ENCODE measurements at places on chromosomes 6 and 20.
A peak's percentile ranks its signal among the peaks of the same experiment; 100 is the strongest.

DNA sequence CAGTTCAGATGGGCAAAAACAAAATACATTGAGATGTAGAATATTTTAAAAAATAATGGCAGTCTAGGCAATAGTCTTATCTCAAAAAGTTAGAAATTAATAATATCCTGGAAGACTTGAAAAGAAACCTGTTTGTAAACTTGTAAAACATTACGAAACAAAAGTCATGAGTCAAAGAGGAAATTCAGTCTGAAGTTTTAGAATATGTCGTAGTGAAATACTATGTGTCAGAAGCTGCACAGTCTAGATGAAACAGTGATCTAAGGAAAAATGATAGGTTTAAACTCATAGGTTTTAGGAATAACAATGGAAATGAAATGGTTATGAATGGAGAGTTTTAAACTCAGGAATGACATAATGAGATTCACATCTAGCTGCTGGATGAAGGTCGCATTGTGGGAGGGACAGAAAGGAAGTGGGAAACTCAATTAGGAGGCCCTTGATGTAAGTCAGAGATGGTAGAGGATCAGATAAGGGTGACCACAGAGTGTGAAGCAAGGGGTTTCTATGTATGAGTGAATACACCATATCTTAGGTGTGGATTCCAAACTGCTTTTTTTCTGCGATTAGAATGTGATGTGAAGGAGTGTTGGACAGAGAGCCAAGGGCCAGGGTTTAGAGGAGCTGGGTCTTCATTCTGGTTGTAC, 2.8 kb downstream of the SNRPB2 start:
- DNase-seq, result no peak

DNA sequence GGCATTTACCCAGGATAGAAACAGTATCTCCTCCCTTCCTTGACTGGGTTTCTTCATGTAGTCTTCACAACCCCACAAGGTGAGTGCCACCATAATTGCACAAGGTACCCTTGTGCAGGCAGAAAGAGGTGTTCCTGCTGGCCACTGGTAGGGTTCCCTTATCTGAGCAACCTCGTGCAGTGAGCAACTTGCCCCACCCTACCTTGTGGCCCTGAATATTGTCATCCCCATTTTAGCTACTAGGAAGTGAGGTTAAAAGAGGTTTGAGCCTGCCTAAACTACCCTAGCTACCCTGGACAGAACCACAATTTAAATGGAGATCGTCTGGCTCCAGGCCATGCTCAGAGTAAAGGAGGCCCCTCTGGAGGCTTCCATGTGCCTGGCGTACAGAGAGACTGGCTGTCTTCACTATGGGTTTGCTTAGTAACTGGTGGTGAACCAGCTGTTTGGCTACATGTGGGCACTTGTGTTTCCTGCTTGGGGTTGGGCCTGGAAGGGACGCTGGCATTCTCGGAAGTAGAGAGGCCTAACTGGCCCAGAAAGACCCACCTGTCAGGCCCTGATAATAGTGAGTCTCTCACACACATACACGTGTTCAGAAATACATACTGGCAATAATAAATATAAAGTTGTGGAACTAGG, 148.8 kb downstream of the LRFN2 start:
- DNase-seq, result no peak

DNA sequence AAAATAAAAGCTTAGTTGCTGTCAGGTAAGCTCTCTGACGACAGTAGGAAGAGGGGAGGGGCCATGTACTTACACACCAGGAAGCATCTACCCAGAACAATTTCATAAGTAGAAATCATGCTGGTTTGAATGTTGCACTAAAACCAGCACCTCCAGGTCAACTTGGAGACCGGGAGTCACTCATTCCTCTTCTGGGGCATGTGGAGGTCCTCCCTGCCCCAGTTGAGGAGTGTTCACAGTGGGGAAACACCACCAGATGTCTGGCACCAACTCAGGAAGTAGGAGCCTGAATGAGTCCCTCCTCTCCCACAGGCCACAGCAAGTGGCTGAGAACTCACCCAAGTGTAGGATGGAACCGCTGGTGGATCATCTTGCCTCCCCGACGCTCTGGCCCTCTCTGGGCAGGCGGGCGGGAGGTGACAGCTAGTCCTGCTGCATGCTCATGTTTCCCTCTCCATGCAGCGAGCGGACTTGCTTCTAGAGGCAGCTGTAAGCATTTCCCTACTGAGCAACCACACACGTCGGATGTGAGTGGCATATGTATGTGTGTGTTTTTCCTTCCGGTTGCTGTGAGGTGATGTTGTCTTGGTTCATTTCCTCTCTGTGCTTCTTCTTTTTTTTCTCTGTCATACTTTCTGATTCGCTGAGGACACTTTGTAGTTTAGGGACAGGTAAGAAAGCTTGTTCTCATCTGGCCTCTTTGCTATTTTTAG, 149.5 kb upstream of the NEDD9 start:
- peak; percentile 27 for DNase-seq

DNA sequence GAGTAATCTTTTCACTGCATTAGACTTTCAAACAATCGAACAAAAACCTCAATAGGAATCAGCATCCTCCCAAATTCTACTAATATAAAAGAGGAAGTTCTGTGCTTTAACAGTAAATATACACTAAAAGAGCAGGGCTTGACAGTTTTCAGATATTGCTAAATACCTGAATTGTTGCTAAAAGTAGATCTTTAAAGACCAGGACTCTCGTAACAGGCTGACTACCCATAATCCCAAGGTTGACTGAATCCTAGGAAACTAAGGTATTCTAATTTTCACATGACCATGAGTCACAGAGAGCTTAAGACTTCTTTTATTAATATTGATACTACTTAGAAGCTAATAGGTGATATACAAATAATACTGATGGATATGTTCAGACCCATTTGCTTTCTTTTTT, 10.1 kb downstream of the CD164 start:
- no peak for DNase-seq

GRCh38 chr6:46299253-46299652, 128.5 kb upstream of the ENPP5 start:
- no peak for DNase-seq

DNA sequence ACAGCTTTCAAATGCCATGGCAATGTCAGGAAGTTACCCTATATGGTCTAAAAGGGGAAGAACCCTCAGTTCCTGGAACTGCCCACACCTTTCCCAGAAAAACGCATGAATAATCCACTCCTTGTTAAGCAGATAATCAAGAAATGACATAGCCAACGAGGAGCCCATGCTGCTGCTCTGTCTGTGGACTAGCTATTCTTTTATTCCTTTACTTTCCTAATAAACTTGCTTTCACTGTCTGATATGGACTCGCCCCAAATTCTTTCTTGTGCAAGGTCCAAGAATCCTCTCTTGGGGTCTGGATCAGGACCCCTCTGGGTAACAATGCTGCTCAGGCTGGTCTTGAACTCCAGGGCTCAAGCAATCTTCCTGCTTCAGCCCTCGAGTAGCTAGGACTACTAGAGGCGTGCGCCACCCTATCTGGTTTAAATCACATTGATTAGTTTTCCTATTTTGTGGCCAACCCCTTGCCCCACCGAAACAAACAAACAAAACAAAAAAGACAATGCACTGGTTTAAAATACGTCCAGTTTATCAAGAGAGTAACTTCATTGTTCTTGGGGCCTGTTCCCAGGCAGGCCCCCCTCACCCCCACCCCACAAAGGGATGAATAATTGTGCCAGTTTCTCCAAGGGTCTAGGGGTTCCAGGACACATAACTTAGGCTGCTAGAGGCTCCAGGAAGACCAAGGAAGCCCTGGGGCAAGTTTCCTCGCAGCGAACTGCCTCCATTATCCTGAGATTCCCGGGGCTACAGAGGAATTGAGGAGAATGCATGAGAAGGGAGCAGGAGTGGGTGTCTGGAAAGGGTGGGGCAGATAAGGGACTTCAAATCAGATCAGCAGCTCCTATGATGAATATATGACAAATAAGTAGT, 10.1 kb upstream of the AKAP12 start:
- DNase-seq, result no peak

- no peak for DNase-seq
Observed at GRCh38 chr6:43806758-43807227, 36.8 kb downstream of the VEGFA start.

- no peak for DNase-seq
Observed at GRCh38 chr20:24810676-24811407, 138.2 kb upstream of the CST7 start.

DNA sequence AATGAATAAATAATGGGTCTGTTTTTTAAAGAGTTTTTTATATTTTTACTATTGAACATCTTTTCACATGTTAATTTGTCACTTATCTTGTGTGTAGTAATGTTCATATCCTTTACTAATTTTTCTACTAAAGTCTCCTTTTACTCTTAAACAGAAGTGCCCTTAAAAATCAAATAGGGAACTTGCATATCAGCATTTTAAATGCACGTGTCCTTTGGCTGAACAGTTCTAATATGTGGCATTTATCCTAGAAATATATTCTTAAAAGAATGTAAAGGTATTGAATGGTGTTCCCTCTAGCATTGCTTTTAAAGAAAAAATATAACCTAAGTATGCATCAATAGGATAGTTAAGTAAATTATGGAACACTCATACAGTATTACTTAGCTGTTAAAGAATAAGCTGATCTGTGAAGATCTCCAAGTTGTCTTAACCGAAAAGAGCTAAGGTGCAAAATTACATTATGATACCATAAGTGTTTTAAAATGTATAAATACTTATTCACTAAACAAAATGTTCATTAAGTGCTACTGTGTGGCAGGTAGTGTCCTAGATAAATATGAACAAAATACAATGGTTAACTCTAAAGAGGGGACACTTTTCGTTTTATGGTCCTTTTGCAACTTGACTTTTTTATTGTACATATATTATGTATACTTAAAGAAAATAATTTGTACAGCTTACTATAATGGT, 631 bp upstream of the PGBD1 start:
- DNase-seq, result no peak

DNA sequence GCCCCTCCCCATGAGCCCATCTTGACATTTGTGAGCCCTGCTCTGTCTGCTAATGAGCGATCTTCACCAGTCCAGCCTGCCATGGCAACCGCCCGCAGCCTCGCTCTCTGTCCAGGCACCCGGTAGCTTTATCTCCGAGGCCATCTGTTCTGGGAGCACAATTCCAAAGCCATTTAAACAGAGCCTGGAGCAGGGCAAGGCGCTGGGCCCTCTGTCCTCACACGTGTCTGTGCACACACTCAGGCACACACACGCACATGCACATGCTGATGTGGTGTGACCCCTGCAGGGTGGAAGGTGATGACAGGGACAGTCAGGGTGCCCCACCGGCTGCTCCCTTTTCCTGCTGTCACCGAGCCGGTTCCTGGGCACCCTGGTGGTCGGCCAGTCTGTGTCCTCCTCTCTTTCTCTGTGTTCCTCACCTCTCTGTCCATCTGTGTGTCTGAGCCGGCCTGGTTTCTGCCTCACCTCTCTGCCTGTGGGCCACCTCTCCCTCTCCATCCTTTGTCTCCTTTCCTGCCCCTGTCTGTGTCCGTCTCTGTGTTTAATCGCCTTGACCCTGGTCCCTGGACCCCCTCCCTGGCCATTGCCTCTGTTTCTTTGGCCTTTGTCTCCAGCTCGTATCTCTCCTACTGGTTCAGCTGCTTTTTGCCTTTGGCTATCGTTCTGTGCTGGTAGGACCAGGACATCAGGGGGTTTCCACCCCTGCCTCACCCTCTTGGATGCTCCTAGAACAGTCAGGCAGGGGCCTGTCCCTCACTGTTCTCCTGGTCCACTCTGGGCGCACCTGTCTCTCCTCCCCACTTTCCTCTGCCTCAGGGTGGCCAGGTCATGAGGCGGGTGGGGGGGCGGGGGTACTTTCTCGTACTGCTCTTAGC, 8.8 kb upstream of the MYT1 start:
- no peak for DNase-seq

DNA sequence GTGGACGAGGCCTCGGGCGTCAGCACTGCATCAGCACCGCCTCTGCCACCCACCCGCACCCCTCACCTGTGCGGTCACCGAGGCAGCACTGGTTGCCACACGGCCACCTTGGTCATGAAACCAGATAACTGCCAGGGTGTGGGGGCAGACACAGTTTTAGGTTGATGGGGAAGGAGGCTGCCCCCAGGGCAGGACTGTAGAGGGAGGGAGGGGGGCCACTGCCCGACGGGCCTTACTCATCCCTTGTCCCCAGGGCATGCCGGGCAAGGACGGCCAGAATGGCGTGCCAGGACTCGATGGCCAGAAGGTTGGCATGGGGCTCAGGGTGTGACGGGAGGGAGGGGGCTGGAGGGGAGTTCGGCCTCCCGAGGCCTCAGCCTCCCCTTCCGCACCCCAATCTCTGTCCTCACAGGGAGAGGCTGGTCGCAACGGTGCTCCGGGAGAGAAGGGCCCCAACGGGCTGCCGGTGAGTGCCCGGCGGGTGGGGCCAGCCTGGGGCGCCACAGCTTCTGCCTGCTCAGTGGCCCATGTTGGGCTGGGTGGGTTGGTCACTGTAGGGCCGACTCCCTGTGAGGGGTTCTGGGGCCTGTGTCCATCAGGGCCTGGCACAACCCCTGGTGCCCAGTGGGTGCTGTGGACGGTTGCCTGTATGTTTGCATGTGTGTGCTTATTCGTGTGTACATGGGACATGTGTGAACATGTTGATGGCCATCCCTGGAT, 11.8 kb downstream of the COL9A3 start:
- DNase-seq, result no peak

DNA sequence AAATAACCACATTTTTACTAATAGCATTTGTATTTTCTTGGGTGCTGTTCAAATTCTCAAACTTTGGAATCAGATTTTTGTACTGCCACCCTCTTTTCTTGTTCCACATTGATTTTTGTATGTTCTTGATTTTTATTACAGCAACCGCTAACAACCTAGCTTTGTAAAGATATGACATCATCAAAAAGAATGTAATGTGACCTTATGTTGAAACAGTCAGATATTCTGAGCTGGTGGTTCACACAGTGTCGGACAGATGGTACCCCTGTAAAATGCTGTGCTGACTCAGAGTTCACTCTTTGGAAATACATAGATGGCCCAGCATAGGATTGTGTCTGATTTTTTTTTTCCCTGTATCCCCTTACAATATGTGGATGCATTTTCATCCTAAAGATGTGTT, 118.9 kb downstream of the QKI start:
- DNase-seq, result no peak

- no peak for DNase-seq
Observed at GRCh38 chr6:53960311-53960710, 150.9 kb upstream of the MLIP start.

DNA sequence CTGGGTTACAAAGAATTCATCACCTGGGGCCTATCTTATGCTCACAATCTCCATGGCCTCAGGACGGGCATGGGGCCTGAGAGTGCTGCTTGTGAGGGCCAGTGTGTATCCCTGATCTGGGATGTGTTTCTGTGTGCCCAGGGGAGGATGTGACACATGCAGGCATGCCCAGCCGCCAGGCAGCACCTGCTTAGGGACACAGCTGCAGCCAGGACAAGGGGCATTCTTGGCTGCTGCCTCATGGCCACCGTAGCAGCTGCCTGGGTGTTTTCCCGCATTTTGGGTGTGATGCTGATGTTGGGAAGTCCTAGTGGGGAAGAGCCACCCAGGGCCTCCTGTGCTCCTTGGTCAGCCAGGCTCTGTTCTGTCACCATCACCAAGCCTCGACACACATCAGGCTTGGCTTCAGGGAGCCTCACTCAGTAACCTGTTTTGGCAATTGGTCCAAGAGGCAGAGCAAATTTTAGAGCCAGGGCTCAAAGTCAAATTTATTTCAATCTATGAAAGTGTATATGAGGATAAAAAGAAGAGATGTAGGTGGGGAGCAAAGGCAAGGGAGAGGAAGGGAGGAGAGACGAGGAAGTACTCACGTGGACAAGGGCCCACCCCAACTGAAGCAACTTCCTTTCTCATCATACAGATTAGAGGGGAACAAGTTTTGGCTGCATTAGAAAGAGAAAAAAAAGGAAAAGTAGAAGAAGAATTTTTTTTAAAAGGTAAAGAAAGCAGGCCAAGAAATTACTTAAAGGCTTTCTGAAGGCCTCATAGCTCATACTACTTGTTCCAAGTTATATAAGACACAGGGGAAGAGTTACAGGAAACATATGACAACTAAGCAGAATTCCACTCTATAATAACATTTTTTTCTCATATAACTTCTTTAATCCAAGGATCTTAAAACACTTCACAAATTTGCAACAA, 269.9 kb upstream of the SUPT3H start:
- DNase-seq, result no peak
